ENCODE measurements at places on chromosomes 5 and 9. TPM values are rescaled to one million over a fixed set of nuclear protein-coding genes. Genes with fewer than 3 reads are reported as not detected.

- H3K4me1 ChIP-seq = no peaks in the 10 kb centered on the region
- no peaks in the 10 kb centered on the region for H3K36me3 ChIP-seq
- H3K4me3 ChIP-seq = no peak overlapping the region
- DNase-seq = no peak
Measured at GRCh38 chr5:74973694-74974093, 78.7 kb downstream of the GCNT4 start.

GRCh38 chr9:78133751-78134150 lies 102.1 kb upstream of the CEP78 start:
- no peak overlapping the region for H3K27ac ChIP-seq
- H3K36me3 ChIP-seq = no peaks in the 10 kb centered on the region
- DNase-seq = no peak
- no peaks in the 10 kb centered on the region for H3K27me3 ChIP-seq
- H3K4me1 ChIP-seq = no peaks in the 10 kb centered on the region
- H3K4me3 ChIP-seq = no peak overlapping the region

- peak overlapping the region; percentile 49 for H3K27ac ChIP-seq
- no peaks in the 10 kb centered on the region for H3K27me3 ChIP-seq
- no peak for DNase-seq
- H3K36me3 ChIP-seq = no peaks in the 10 kb centered on the region
- peak overlapping the region; percentile 9 for H3K4me3 ChIP-seq
Measured at GRCh38 chr9:98807814-98808195, 335 bp downstream of the GALNT12 start.

GRCh38 chr9:107242073-107243030 lies 40.7 kb upstream of the RAD23B start:
- H3K4me1 ChIP-seq = no peaks in the 10 kb centered on the region
- no peak overlapping the region for H3K4me3 ChIP-seq
- H3K27me3 ChIP-seq = no peaks in the 10 kb centered on the region
- no peak for DNase-seq
- no peak overlapping the region for H3K27ac ChIP-seq
- H3K36me3 ChIP-seq = no peaks in the 10 kb centered on the region

The LCN1 gene
- total RNA-seq = not detected

DNA sequence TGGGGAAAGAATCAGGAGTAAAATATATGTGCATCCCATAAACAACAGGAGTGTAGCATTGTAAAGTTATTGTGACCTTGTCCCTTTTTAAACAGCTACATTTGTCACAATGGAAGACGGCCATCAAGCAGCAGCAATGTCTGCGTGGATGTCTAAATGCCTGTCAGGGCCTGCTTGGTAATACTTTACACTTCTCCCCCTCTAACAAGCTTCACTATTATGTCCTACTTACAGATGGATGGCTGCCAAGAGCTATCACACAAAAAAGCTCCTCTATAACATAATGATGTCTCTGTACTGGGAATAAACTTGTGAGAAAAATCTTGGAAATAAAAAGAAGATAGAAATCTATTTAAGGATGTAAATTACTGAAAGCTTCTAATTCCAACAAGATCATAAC lies 213.0 kb downstream of the FBXL17 start:
- H3K27ac ChIP-seq = no peak overlapping the region
- no peaks in the 10 kb centered on the region for H3K4me1 ChIP-seq
- H3K27me3 ChIP-seq = no peaks in the 10 kb centered on the region
- H3K36me3 ChIP-seq = no peaks in the 10 kb centered on the region
- DNase-seq = no peak

GRCh38 chr5:20248118-20248517 lies 260.1 kb upstream of the CDH18 start:
- H3K27me3 ChIP-seq = no peaks in the 10 kb centered on the region
- DNase-seq = no peak
- no peaks in the 10 kb centered on the region for H3K4me1 ChIP-seq
- H3K4me3 ChIP-seq = no peak overlapping the region

Measured in upper lobe of left lung (tissue), 6 donors.